Central memory CD4-positive, alpha-beta T cell (primary cell): ENCODE measurements at places on chromosomes 1 and 21.

DNA sequence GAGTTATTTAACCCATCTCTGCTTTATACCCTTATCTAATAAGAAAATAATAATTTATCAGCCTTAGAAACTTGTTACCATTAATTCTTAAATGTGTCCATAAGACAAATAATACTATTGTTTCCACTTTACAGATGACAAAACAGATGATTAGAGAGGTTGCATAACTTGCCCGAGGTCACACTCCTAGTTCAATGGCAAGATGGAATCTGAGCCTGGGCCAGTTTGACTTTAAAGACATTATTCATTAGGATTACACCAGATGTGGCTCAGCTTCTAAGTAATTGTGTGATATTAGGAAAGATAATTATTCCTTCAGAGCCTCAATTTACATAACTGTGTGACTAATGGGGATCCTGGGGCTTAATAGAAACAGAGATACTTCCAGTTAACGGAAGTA is 42.3 kb upstream of the KCNK2 start:
- no peak for DNase-seq

DNA sequence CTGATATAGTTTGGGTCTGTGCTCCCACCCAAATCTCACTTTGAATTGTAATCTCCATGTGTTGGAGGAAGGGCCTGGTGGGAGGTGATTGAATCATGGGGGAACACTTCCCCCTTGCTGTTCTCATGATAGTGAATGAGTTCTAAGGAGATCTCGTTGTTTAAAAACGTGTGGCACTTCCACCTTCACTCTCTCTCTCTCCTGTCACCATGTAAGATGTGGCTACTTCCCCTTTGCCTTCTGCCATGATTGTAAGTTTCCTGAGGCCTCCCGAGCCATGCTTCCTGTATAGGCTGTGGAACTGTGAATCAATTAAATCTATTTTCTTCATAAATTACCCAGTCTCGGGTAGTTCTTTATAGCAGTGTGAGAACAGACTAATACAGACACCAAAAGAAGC is 40.4 kb downstream of the FRRS1 start:
- DNase-seq = no peak

- no peak for DNase-seq
These were observed 46.7 kb upstream of the LBR start for GRCh38 chr1:225474439-225474985.

DNA sequence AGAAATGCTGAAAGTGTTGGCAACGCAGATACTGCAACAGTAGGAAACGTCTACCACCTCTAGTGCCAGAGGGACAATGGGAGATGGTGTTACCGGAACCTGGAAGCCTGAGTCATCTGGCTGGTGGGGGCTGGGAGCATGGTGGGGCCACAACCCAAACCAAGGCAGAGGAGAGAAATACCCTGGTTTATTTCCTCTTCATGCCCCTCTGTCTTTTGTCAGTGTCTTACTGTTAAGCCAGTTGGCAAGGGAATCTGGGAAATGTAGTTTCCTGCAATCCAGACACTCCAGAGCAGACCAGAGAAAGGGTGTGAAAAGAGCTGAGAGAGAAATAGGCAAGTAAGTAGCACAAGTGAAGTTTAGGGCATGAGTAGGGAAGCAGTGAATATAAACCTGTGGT is 14.8 kb downstream of the DNTTIP2 start:
- no peak for DNase-seq

DNA sequence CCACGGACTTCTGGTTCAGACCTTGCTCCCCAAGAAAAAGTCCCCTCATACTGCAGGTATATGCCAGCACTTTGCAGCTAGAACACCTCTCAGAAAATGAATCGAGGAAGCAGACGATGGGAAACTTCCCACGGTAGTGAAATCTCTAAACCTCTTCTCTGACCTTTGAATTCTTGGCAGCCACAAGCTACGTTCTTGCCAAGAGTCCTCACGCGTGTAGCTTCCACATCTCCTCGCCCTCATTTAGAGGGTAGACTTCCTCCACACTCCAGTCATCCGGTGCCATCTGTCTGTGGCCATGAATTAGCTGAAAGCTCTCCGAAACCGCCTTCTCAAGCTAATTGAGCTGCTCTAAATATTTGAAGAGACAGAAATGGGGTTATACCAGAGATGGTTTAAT is 127.8 kb downstream of the RGS7 start:
- DNase-seq = no peak

- no peak for DNase-seq
These were observed 55.9 kb upstream of the PTGFRN start for GRCh38 chr1:116853680-116854402.

DNA sequence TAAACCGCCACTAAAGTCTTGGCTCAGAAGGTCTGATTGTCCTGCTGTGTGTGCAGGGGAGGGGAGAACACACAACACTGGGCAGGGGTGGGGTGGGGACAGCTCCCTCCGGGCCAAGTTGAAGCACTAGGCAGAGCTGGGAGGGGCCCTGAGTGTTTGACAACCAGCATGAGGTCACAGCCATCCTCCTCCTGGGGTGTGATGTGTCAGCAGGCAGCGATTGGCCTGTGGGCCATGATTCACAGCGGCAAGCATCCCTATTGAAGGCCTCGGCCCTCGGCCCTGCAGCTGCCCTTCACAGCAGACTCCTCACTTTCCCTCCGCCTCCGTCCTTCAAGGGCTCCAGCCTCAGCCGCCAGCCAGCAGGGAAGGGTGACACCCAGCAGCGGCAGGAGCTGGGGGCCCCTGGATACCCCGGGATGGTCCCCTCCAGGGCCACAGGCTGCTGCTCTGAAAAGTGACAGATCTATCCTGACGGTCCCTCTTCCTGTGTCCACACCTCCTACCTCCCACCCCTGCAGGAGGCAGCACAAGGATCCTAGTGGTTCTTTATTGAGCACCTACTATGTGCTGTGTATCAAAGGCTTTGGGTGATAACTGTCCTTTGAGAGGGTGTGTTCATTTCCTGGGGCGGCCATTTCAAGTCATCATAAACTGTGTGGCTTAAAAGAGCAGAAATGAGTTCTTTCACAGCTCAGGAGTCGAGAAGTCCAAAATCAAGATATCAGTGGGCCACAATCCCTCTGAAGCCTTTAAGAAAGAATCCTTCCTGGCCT is 66.0 kb upstream of the SLC25A33 start:
- DNase-seq = no peak
